Stimulated activated CD4-positive, alpha-beta T cell treated with anti-CD3 and anti-CD28 coated beads, Interleukin-15, amount 100 ng/mL, for 1 hour (primary cell): ENCODE measurements at places on chromosomes 1 and 21.

DNA sequence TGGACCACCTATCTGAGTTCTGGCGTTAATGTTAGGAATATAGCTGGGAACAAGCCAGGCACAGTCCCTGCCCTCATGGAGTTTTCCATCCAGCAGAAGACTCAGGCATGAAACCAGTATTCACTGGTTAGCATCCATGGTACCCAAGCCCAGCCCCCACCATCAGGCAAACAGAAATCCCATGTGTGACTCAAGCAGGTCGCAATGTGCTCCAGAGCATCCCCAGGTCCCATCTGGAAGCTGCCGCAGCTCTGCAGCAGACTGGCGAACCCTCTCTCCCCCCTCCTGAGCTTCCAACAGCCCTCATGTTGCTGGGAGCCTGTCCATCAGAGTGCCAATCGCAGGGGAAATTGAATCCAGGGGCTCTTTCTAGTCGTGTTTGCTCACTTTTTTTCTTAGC, 174.2 kb downstream of the RRAGC start:
- DNase-seq, result no peak

GRCh38 chr1:183553764-183554163, 36.5 kb downstream of the NCF2 start:
- no peak for DNase-seq

GRCh38 chr1:118185084-118185832, at the start of gene SPAG17:
Gene SPAG17 (minus strand): TSS chr1:118185228. CDS start chr1:118185157, 71 bp downstream.
- DNase-seq, result no peak

DNA sequence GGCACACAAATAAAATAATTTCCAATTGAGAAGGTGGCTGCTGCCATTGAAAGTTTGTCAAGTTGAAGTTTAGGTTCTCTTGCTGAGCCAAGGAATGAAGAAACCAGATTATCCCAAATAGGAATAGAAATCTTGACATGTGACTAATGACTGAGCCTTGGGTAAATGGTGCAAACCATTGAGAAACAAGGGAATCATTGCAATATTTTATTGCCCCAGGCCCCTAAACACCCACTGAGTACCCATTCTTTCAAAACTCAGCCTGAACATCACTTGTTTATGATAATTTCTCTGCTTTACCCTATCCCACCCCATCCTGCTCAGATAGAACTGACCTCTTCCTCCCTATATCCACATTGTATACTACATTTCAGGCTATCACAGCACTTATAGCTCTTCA, 46.6 kb upstream of the VTCN1 start:
- DNase-seq, result no peak

GRCh38 chr1:115314092-115314491, 24.0 kb downstream of the NGF start:
- no peak for DNase-seq

- no peak for DNase-seq
Measured at GRCh38 chr21:38136201-38136600, 120.6 kb upstream of the KCNJ15 start.

DNA sequence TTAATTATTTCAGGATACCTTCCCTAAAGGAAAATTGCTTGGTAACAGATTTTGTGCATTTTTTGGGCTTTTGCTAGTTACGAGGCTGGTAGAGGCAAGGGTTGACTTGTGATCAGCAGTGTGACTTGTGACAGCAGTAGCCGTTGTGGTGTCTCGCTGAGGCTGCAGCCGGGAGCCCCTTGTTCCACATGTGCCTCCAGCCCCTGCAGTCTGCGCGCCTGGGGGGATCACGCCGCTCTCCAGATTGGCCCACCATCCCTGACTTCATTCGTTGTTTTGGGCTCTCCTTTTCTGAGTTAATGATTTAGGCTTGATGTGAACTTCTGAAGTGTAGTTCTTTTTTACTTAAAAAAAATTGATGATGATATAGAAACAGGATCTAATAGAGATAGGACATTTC, 41.5 kb downstream of the TRAPPC10 start:
- DNase-seq, result no peak

- DNase-seq, result no peak
Measured at GRCh38 chr1:181583598-181583997, 100.3 kb downstream of the CACNA1E start.

- no peak for DNase-seq
Measured at GRCh38 chr1:59704716-59705115, 110.0 kb upstream of the HOOK1 start.

DNA sequence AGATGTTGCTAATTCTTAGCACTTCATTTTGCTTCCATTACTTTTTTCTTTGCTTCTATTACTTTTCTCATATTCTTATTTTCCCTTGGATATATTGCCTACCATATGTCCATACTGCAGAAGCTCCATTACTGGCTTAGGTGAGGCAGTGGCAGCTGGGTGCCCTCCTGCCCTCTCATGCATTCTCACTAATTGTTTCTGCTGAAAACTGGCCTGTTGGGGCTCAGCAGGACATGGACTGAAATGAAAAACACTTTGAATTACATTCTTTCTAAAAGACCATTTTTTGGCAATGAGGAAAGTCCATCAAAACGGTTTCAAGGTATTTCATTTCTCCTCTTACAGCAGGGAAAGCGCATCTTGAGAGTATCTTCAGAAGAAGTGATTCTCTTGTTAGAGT, 122.9 kb downstream of the MAST2 start:
- no peak for DNase-seq

GRCh38 chr21:23223882-23224281, 2225.7 kb downstream of the NCAM2 start:
- DNase-seq, result no peak
